ENCODE measurements at places on chromosomes 3 and 15.

- no peak for DNase-seq
Measured at GRCh38 chr3:110965976-110966375, 105.6 kb upstream of the NECTIN3 start.

- no peak for DNase-seq
Measured at GRCh38 chr3:152318512-152318911, 49.8 kb downstream of the MBNL1 start.

DNA sequence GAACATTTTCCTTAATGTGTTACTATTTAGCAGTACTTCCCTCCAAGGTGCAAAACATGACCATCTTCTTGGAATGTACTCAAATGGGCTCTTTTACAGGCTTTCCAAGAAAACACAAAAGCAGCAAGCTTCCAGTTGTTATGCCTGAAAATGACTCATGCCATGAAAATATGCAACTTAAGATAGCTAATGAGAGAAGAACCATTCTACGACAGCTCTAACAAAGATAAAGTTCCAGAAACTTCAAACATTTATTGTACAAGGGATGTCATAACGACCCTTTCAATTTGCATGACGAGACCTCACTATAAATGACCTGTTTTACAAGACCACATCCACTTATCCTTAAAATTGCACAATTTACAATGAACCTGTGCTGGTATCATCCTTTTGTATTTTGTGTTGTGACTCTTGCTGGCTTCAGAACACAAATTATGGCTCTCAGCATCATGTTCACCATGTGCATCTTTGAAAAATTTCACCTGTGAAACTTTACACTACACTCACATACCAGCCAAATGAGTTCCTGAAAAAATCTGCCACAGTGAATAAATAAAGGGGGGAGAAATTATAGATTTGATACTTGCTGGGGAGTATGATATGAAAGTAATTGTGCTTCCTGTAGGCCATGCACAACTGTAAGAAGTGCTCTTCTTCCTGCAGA is 433.7 kb downstream of the MAGI1 start:
- DNase-seq, result no peak

GRCh38 chr15:92920595-92921161 is 20.6 kb downstream of the CHD2 start:
- DNase-seq, result no peak

- no peak for DNase-seq
Measured at GRCh38 chr3:152508705-152509104, 240.0 kb downstream of the MBNL1 start.

GRCh38 chr3:29700256-29700655 is 419.4 kb downstream of the RBMS3 start:
- no peak for DNase-seq

DNA sequence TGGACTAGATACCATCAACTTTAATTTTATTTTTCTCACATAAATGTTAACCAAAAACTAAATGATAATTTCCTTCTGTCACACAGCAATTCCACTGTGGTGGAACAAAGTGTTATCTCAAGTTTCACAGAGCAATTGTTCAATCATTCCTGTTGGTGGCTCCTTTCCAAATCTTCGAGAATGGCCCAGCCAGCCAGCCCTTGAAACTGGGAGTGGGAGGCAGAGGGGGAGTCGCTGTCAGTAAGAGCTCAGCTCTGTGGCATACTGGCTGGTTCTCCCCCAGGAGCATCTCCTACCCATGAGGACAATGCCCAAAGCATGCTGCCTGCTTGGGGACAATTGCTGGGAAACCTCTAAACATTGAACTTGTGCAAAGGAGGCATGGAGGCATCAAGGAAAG is 47.7 kb downstream of the MECOM start:
- DNase-seq, result no peak

DNA sequence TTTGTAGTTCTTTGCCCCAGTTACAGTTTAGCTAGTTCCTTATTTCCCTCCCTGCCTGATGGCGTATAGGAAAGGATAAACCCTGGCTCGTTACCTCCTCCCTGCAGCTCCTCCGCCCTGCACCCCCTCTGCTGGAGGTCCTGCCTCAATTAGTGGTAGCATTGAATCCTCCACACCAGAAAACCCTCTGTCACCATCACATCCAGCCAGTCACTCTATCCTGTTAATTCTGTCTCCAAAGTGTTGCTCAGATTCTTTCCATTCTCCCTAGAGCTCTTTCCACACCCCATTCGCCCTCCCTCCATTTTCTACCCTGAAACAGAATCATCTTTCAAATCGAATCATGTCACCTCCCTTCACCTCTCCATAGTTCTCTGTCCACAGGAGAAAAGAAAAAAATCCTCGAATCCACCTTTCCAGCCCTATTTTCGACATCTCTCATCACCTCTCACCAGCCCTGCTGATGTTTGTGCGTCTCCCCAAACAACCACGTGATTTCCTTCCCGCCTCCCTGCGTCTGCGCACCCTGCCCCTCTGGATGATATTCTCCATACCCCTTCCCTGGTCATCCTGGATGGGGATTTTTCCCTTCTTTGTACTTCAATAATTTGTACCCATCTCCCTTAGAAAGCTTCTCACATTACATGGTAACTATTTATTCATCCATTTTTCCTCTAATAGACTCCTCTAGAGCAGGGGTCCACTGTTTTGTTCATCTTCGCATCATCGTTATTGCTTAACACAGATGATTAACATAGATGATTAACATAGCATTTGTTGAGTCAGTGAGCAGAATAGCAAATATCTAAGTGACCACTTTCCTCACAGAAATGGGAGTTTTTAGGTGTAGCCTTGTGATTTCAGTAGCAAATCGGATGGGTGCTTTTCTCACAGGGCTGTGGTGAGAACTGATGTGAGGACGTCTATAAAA is 37.1 kb downstream of the MAP3K13 start:
- no peak for DNase-seq

- DNase-seq, result no peak
Measured at GRCh38 chr3:4841776-4842440, 137.3 kb upstream of the BHLHE40 start.
